ENCODE measurements at places on chromosomes 11 and 22. TPM values are rescaled to one million over a fixed set of nuclear protein-coding genes. Genes with fewer than 3 reads are reported as not detected.

Gene CARD18
- total RNA-seq: not detected

Gene NEFH
- 0.39 TPM for total RNA-seq

Gene LMO2
- 2.3 TPM for total RNA-seq

Gene RIC3
- 0.39 TPM for total RNA-seq

Gene HEPN1
- not detected for total RNA-seq

Gene TMEM151A
- total RNA-seq: not detected

Gene KCNQ1OT1
- total RNA-seq: 20.8 TPM

Gene TLCD5
- 4.4 TPM for total RNA-seq

Gene WNT11
- total RNA-seq: 34.4 TPM

Gene OR5W2
- not detected for total RNA-seq

Gene UPB1
- not detected for total RNA-seq

Gene KCNJ5
- 0.54 TPM for total RNA-seq

Gene OR56A1
- not detected for total RNA-seq

Gene IFITM10
- 0.79 TPM for total RNA-seq

Gene TEX54
- not detected for total RNA-seq

Gene CD248
- 73.0 TPM for total RNA-seq

Gene SPDYC
- total RNA-seq: not detected

Gene KRTAP5-8
- not detected for total RNA-seq

Gene CNTF
- 2.5 TPM for total RNA-seq

Gene ANO5
- not detected for total RNA-seq

Gene ANGPTL5
- total RNA-seq: not detected

Gene KRTAP5-4
- not detected for total RNA-seq

Gene DKK3
- 770 TPM for total RNA-seq

Gene THY1
- 69.7 TPM for total RNA-seq

Gene GDPD4
- not detected for total RNA-seq

Gene CRYBB2
- total RNA-seq: 0.22 TPM

Gene CELSR1
- total RNA-seq: 135 TPM

Gene DDIAS
- total RNA-seq: 2.0 TPM

Gene OR4C11
- not detected for total RNA-seq
